ENCODE measurements at places on chromosomes 16 and 17. TPM values are rescaled to one million over a fixed set of nuclear protein-coding genes. Genes with fewer than 3 reads are reported as not detected.

EVI2B gene
- total RNA-seq = not detected

TPPP3 gene
- total RNA-seq = 2.0 TPM

CDRT15L2 gene
- not detected for total RNA-seq

TPSAB1 gene
- total RNA-seq = not detected

All from frontal cortex (tissue), 4 donors.